ENCODE measurements at places on chromosomes 1 and 21.

- DNase-seq, result peak; percentile 71
These were observed 58.3 kb downstream of the UBE2T start for GRCh38 chr1:202283379-202283844.

- no peak for DNase-seq
These were observed 39.1 kb upstream of the ZC3H11B start for GRCh38 chr1:219651993-219652392.

- no peak for DNase-seq
These were observed 46.9 kb downstream of the PTP4A2 start for GRCh38 chr1:31891280-31891679.

DNA sequence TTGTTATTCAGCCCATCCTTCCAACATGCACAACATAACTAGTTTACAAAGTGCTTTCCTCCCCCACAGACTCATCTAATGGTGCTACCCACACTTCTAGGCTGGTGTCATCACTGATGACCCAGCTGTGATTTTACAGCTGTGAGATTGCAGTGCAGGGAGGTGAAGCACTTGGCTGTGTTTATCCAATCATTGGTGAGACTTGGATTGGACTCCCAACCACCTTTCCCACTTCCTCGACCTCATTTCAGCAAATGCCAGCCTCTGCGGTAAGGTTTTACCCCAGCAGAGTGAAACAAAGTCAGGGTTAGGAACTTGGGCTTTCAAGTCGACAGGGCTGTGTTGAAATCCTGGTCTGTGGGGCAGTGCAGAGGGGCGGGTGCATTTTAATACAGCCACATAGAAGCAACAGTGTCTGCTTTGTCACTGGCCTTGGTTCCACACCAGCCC is 22.1 kb downstream of the ECHDC2 start:
- no peak for DNase-seq

DNA sequence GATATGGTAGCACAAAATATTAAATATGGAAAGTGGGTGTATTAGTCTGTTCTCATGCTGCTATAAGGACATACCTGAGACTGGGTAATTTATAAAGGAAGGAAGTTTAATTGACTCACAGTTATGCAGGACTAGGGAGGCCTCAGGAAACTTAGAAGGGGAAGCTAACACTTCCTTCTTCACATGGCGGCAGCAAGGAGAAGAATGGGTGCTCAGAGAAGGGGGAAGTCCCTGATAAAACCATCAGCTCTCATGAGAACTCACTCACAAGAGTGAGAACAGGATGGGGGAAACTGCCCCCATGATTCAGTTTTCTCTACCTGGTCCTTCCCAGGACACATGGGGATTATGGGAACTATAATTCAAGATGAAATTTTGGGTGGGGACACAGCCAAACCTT is 15.8 kb upstream of the BACE2 start:
- DNase-seq, result no peak

GRCh38 chr1:18927082-18927653 is 24.8 kb upstream of the ALDH4A1 start:
- no peak for DNase-seq

GRCh38 chr1:94543893-94544635 is 2.5 kb upstream of the F3 start:
- DNase-seq, result no peak

DNA sequence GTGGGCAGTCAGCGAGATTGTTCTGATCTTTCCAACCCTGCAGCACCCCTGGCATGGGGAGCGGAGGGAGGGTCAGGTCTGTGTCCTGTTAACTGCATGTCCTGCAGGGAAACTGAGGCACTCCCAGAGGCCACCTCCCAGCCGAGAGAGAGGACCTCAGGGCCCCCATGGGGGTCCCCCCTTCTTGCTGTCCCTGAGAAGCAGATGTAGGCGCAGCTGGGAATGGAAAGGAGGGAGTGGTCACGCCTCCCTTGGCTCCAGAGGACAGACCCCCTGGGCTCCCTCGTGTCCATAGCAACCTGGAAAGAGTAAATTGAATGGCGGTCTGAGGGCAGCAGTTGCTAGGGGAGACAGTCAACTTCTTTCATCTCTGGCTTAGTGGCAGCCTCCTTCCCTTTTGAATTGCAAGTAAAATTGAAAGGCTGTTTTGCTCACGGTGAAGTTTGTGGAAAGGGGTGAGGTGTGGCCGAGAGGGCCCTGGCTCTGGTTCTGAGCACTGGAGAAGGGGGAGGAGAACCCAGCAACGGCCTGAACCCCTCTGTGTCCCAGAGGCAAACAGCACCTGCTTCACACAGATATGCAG is 4.9 kb downstream of the CROCC start:
- DNase-seq, result no peak

DNA sequence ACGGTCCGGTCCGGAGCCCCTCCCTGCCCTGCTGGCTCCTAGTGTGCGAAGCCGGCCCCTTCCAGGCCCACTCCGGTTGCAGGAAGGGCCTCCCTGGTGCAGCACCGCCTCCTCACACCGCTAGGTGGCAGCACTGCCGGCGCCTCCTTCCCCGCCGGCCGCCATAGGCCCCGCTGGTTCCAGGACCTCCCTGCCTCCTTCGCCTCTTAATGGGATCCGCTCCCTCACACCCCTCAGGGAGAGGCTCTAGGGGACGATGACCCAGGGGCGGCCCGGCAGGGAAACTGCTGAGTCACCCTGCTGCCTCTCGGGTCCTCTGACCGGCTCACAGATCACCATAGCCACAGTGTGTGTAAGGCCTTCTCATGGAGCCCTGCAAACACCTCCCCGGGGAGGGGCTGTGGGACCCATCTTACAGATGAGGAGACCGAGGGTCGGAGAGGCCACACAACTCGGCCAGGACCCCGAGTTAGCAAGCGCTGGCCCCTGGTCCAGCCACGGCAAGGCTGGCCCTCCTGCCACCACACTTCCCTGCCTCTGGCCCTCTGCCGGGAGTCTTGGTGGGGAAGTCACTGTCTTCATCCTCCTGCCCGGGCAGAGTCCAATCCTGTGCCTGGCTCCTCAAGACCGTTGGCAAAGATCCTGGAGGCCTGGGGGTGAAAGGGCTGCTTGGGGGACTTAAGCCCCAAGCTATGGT is 1.6 kb upstream of the AJAP1 start:
- DNase-seq, result peak; percentile 90

DNA sequence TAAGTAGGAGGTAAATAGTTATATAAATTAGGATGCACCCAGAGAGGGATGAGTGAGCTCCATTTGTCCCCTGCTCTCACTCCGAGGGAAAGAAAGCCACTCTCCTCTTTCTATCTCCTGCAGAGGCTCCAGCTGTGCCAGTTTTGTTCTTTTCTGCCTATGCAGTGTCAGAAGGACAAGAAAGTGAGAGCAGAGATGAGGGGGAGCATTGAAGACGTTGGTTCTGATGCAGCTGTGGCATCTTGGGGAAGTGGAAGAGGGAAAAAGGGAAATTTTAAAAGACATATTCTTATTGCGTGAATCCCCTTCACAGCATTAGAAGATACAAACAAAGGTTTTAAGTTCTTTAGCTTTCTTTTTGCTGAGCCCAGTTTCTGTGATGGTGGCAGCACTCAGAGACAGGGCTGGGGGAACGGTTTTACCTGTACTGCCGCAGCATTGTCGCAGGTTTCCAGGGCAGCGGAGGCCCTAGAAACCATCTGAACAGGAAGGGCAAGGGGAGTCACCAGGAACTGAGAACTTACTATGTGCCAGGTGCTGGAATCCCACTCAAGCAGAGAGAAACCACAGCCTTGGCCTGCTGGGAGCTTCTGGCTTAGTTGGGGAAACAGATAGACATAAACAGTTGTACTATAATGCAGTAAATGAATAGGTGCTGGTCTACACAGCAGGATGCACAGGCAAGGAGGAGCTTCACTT is 44.9 kb upstream of the USP24 start:
- no peak for DNase-seq

- no peak for DNase-seq
These were observed 62.9 kb downstream of the TBX19 start for GRCh38 chr1:168343566-168343965.

DNA sequence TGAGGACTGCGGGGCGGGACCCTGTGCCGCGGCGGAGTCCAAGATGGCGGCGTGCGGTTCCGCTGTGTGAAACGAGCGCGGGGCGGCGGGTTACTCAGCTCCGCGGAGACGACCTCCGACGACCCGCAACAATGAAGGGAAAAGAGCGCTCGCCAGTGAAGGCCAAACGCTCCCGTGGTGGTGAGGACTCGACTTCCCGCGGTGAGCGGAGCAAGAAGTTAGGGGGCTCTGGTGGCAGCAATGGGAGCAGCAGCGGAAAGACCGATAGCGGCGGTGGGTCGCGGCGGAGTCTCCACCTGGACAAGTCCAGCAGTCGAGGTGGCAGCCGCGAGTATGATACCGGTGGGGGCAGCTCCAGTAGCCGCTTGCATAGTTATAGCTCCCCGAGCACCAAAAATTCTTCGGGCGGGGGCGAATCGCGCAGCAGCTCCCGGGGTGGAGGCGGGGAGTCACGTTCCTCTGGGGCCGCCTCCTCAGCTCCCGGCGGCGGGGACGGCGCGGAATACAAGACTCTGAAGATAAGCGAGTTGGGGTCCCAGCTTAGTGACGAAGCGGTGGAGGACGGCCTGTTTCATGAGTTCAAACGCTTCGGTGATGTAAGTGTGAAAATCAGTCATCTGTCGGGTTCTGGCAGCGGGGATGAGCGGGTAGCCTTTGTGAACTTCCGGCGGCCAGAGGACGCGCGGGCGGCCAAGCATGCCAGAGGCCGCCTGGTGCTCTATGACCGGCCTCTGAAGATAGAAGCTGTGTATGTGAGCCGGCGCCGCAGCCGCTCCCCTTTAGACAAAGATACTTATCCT is 430 bp downstream of the RBM15 start:
- peak; percentile 62 for DNase-seq

GRCh38 chr1:6093611-6094010 is 47.9 kb downstream of the KCNAB2 start:
- no peak for DNase-seq

GRCh38 chr21:45078371-45078770 is 4.0 kb downstream of the ADARB1 start:
- DNase-seq, result no peak

- no peak for DNase-seq
These were observed 3.7 kb upstream of the DIPK1A start for GRCh38 chr1:92964998-92965397.

- DNase-seq, result no peak
These were observed 847 bp downstream of the PSMD4 start for GRCh38 chr1:151255381-151255780.

- DNase-seq, result no peak
These were observed 1360.5 kb upstream of the ADGRL4 start for GRCh38 chr1:80367058-80367457.

GRCh38 chr1:211643324-211644212 is 31.9 kb downstream of the NEK2 start:
- DNase-seq, result no peak

Data from AG20443 (cell line).